GM23248 (cell line): ENCODE measurements at places on chromosomes 5 and 9.

- no peak for DNase-seq
Measured at GRCh38 chr5:174895360-174895759, 171.0 kb downstream of the MSX2 start.

DNA sequence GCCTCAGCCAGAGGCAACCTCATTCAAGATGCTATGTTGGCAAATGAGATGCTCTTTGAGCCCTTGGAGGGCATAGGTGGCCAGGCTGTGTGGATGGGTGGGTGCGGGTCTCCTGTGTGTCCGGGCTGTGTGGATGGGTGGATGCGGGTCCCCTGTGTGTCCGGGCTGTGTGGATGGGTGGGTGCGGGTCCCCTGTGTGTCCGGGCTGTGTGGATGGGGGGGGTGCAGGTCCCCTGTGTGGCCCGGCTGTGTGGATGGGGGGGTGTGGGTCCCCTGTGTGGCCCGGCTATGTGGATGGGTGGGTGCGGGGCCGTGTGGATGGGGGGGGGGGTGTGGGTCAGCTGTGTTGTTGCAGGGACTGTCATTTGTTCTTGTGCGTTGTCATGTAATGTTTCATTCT lies 136.6 kb upstream of the COL5A1 start:
- no peak for DNase-seq

DNA sequence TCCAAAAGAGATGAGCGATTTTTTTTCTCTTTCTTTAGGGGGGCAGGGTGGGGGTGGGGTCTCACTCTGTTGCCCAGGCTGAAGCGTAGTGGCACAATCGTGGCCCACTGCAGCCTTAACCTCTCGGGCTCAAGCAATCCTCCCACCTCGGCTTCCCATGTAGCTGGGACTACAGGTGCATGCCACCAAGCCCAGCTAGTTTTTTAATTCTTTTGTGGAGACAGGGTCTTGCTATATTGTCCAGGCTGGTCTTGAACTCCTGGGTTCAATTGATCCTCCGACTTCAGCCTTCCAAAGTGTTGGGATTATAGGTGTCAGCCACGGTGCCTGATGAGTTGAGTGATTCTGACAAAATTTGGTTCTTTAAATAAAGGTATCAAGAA lies 127.0 kb downstream of the ARRDC3 start:
- DNase-seq, result no peak

DNA sequence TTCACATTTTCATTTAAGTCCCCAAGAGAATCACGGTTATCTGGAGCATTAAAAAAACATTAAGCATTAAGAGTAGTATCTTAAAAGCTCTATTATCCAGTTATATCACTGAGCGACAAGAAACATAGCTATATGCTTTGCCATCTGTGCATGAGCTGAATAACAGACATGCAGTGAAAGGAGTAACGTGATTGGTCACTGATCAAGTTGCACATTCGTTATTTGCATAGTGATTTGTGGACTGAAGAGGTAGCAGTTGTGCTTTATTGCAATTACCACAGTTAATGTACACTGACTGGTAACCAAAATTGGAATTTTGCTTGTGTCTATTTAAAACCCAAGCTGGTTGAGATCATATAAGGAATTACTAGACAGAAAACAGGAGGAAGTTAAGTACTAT lies 107.4 kb downstream of the MCTP1 start:
- DNase-seq, result no peak

DNA sequence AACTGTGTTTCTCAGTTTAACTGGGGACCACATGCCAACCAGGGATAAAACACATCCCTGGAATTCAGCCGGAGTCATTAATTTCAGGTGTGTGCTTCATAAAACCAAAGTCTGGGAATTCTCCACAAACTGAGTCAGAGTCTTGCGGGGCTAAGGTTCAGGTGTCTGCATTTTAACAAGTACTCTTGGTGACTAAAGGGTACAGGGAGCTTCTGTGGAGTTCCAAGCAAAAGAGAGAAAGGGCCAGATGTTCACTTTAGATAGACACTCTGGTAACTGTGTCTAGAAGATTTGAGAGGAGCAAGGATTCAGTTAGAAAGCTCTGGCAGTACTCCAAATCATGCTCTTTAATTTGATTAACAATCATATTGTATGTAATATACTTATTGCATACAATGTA lies 4.0 kb downstream of the NADK2 start:
- no peak for DNase-seq

- DNase-seq, result peak; percentile 10
Measured at GRCh38 chr5:9288234-9288633, 257.6 kb downstream of the SEMA5A start.

DNA sequence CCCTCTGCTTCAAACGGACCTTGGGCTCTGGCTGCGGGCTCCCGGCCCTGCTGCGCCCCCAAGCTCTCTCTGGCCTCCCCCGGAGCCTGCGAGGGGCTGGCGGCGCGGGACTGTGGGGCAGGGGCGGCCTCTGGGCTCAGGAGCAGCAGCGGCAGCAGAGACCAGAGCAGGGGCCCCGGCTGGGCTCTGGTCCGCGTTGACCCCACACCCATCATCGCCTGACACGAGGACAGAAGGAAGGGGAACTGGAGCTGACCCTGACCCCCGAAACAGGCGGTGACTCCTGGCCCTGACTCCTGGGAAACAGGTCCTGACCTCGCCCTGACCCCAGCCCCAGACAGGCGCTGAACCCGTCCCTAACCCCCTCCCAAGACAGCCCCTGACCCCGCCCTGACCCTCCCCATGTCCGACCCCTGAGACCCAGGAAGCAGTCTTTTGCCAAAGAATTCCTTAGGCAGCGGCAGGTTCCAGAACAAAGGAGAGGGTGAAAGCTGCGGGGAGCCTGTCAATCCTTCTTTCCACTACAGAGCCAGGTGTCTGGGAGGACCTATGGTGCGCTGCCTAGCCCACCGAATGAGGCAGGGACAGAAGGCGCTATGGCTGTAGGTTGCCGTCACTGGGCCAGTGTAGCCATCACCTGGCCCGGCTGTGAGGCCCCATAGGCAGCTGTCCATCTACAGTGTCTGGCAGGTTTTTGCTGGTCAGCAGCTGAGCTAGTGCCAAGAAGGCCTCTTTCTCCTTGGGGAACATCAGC lies 74.7 kb upstream of the SPTLC1 start:
- no peak for DNase-seq

- no peak for DNase-seq
Measured at GRCh38 chr9:94692601-94693000, 33.9 kb upstream of the AOPEP start.

GRCh38 chr5:135878156-135878620 lies 17.5 kb downstream of the IL9 start:
- DNase-seq, result peak; percentile 55

DNA sequence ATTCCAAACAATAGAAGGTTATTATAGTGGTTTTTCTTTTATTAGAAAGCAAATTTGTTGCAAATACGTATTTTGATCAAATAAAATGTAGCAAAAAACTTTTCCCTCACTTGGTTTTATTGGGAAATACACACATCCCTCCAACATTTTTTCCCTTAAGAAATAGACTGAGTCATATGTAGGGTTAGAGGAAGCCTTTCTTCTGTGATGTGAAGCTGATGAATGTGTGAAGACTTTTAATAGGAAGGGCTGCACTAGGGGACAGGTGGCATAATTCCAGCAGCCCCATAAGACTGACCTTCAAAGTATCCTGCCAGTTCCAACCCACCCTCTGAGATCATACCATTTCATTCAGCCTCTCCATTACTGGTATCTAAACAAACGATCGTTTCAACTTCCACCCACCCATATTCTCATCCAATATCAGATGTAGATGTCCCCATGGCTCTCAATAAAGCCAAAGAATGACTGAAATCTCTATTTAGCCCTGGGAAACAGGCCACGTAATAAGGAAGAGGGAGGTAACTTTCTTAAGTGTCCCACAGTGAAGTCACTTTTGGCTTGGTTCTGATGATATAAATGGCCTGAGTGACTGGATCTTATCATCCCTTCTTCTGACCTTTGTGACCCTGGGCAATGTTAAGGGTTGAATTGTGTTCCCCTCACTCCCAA lies 64.7 kb upstream of the LPAR1 start:
- DNase-seq, result peak; percentile 77

GRCh38 chr5:149423049-149423793 lies 44.1 kb upstream of the IL17B start:
- no peak for DNase-seq

- DNase-seq, result peak; percentile 77
Measured at GRCh38 chr5:69271376-69271775, 36.7 kb downstream of the CDK7 start.

GRCh38 chr9:125293134-125293533 lies 31.5 kb downstream of the GAPVD1 start:
- DNase-seq, result no peak

DNA sequence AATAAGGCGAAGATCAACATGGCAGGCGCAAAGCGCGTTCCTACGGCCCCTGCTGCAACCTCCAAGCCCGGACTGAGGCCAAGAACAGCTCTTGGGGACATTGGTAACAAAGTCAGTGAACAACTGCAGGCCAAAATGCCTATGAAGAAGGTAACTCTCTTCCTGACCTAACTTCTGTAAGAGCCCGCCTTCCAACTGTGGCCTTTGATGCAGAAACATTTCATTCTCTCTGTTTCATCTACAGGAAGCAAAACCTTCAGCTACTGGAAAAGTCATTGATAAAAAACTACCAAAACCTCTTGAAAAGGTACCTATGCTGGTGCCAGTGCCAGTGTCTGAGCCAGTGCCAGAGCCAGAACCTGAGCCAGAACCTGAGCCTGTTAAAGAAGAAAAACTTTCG lies 979 bp downstream of the CCNB1 start:
- peak; percentile 8 for DNase-seq

DNA sequence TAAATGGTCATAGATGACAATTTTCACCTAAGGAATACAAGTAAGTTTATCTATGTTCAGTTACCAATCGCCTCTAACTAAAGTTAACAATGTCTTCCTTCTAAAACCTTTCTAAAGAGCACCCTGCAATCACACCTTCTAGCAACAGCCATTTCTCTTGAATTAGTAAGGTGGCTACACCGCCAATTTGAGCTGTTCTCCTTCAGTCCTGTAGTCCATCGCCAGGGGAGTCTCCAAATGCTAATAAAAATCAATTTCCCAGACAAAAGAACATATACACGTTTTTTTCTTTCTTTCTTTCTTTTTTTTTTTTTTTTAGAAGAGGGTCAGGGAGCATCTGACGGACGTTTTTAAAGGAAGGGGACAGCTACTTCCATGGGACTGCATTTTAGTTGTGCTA lies 729 bp upstream of the RORB start:
- DNase-seq, result no peak

DNA sequence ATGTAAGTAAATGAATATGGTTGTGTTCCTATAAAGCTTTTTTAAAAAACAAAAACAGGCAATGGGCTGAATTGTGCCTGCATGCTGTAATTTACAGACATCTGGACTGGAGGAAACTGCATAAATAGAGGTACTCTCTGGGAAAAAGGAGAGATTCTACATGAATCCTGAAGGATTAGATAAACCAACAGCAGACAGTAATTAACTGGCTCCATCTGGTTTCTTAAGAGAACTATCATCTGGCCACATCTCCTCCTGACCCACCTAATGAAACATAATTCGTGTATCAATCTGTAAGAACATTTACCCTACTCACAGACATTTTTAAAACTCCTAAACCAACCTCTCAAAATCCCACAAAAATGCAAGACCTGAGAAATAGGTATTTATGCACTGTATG lies 528.1 kb upstream of the ST8SIA4 start:
- no peak for DNase-seq

- peak; percentile 96 for DNase-seq
Measured at GRCh38 chr9:114385397-114386181, 2.2 kb downstream of the AKNA start.

GRCh38 chr9:128782669-128783068 lies 4.4 kb upstream of the TBC1D13 start:
- DNase-seq, result no peak

DNA sequence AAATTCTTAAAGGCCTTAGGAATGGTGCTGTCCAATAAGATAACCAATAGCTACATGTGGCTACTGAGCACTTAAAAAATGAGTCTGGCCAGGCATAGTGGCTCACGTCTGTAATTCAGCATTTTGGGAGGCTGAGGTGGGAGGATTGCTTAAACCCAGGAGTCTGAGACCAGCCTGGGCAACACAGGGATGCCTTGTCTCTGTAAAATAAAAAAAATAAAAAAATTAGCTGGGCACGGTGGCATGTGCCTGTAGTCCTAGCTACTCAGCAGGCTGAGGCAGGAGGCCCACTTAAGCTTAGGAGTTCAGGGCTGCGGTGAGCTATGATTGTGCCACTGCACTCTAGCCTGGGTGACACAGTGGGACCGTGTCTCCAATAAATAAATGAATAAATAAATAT lies 1.3 kb upstream of the SLC22A5 start:
- no peak for DNase-seq

- no peak for DNase-seq
Measured at GRCh38 chr5:135723491-135723890, 111.0 kb upstream of the SLC25A48 start.

GRCh38 chr5:42483472-42484154 lies 60.4 kb downstream of the GHR start:
- no peak for DNase-seq

GRCh38 chr5:139394123-139394653 lies 716 bp downstream of the PROB1 start:
- DNase-seq, result peak; percentile 77

DNA sequence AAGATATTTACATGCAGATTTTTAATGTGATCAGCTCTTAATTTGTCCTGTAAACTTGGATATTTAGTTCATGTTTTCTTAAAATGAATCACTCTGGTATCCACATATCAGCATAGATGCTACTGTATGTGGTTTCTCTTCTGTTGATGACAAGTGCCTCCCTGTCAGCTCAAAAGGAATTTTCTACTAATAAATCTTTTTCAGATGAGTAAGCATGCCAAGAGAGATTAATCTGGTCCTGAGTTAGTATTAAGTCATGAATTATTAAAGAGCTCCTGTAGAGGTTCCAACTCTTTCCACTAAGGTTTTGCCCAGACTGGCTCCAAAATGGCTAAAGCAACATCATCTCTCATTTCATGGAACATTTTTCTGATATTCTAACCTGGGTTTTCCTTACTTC lies 129.2 kb downstream of the GOLPH3 start:
- DNase-seq, result peak; percentile 67

GRCh38 chr9:19994296-19994695 lies 205.5 kb upstream of the SLC24A2 start:
- peak; percentile 58 for DNase-seq

DNA sequence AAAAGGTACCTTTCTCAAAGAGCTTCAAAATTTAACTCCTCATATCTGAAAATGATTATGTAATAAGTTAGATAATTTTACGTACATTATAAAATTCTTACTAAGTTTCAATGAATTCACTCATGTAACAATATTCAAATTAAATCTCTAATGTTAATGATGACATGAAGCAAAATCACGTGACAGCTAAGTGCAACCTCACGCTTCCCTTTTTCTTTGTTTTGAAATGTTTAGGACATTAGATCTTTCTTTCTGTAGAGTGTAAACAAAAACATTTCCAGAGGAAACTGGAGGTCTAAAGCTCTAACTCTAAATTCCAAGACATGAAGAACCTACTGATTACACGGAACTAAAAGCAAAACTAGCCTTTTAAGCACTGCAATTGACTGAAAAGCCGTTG lies 227.3 kb upstream of the TBCA start:
- no peak for DNase-seq

- no peak for DNase-seq
Measured at GRCh38 chr5:76371960-76372322, 31.1 kb upstream of the IQGAP2 start.

GRCh38 chr5:133222979-133223378 lies 171.2 kb downstream of the HSPA4 start:
- DNase-seq, result no peak

- no peak for DNase-seq
Measured at GRCh38 chr5:173866243-173866857, 21.8 kb upstream of the CPEB4 start.
